ENCODE measurements at places on chromosomes 5 and 9.

GRCh38 chr5:52789851-52790250, 2.1 kb downstream of the ITGA1 start:
- DNase-seq, result no peak

- DNase-seq, result no peak
These were observed 59.7 kb downstream of the ABCA1 start for GRCh38 chr9:104868303-104868686.

DNA sequence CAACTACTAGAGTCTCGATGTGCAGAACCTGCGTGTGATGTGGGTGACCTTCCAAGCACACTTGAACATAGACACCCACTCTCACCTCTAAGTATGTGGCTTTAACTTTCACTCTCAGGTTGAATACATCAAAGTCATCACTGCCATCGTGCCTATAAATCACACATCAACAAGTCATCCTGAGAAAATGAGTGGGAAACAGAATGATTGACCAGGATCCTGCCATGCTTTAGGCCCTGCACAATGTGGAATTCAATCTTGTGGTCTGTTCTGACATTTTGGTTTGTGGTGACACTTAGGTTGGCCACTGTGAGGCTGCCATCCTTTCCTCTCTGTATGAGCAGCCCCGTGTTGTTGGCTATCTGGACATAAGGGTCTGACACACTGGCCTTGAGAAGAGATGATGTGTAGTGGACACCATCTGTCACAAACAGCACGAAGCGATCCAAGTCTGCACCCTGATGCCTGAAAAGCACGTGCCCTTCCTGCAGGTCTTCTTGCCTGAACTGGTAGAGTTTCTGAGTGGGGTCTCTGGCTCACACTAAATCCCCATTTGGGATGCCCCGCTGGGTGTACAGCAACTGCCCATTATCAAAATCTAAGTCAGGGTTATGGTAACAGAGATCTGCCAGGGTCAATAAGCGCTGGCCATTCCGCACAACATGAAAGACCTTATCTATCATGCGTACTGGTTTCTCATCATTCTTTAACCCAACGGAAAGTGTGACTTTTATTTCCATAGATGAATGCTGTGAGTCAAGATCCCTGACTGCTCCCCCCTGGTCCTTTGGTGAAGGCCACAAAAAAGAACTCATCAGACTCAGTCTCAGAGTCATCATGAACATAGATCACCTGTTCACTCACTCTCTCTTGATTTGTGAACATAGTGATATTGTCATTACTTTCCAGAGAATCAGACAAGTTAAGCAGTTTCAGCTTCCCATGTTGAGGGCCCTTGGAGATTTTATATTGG, 116.6 kb downstream of the ESM1 start:
- no peak for DNase-seq

- DNase-seq, result no peak
These were observed 974.0 kb upstream of the CDH10 start for GRCh38 chr5:25618821-25619220.

- DNase-seq, result no peak
These were observed 2.7 kb downstream of the MTRR start for GRCh38 chr5:7871653-7872052.

- DNase-seq, result no peak
These were observed 357.0 kb downstream of the PTPRD start for GRCh38 chr9:10255758-10256157.

GRCh38 chr5:139946440-139946839, 96.7 kb downstream of the NRG2 start:
- DNase-seq, result no peak

- no peak for DNase-seq
These were observed 29.7 kb upstream of the CDK5RAP2 start for GRCh38 chr9:120609636-120610035.

- no peak for DNase-seq
These were observed 3.7 kb downstream of the ECSCR start for GRCh38 chr5:139458580-139459407.

GRCh38 chr9:136409557-136410455, 608 bp downstream of the ENTR1 start:
- peak; percentile 9 for DNase-seq

GRCh38 chr9:83330207-83331196, 207.7 kb downstream of the FRMD3 start:
- no peak for DNase-seq

DNA sequence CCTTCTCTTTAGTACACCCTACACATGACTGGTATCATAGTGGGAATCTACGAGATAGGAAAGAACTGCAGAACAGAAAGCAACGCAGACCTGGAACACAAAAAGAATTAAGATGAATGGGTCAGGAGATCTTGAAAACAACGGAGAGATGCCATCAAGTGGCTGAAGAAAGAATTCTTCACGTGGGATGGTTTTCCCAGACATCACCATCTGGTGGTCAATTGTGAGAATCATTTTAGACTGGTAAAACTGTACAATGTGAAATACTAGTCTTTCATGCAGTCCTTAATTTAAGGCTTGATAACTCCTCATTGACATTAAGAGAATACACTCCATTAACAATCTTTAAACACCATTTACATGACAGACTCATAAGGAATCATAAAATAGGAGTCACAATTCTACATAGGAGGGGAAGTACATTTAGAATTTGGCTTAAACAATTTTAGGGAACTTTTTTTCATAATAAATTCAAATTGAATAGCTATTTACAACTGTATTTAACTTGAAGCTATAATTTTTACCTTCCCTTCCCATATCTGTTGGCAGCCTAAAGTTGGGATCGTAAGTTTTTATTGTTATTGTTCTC, 128.4 kb upstream of the TRPM3 start:
- peak; percentile 52 for DNase-seq

DNA sequence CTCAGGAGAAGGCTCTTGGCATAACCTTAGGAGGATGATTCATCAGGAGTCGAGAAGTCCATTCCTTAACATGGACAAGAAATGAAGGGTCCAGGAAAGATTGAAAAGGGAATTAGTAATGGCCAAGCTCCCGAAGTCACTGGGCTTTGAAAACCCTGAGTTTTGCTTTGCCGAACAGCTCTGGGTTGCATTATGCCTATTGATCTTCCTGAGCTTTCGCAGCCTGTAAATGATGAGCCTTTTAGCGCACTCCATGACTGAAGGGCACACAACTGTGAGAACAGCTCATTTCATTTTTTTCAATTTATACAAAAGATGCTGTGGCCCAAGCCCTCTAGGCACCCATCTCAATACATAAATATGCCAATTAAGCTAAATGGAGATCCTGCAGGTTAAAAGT, 25.0 kb upstream of the PUM3 start:
- no peak for DNase-seq

GRCh38 chr5:133729800-133730199, 117.5 kb upstream of the FSTL4 start:
- no peak for DNase-seq

DNA sequence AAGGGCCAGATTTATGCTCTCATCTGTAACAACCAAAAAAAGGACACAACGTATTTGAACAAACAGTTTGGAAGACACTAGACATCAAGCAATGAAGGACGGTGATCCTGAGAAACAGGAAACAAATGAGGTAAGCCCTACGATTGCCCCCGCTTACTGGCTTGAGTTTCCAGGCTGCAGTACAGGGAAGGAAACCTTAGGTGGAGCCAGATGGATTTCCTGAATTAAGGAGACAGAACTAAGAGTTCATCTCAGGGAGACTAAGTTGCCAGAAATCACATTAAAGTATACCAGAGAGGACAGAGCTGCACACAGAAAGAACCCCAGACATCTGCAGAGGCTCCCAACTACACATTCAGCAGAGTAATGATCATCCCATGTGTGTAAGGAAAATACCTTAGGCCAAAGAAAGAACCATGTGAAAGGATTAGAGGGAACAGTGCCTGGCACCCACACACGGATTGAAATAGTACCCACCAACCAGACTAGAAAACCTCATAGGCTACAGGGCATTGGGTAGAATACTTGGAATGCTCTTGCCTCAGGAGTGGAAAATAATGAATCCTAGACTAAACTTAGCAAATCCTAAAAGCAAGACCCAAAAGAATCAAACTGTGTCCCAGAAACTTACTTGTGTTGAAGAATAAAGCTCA, 99.3 kb upstream of the NIPBL start:
- DNase-seq, result no peak
